ENCODE measurements at places on chromosomes 16 and 17. TPM values are rescaled to one million over a fixed set of nuclear protein-coding genes. Genes with fewer than 3 reads are reported as not detected.

TNK1 gene
- not detected for total RNA-seq

CCL13 gene
- total RNA-seq, result not detected

CSF3 gene
- not detected for total RNA-seq

HSD17B2 gene
- total RNA-seq, result not detected

SF3B3 gene
- 319 TPM for total RNA-seq

GRCh38 chr17:63792055-63792729 is 18.2 kb downstream of the DDX42 start:
- DNase-seq, result no peak
- H3K27ac ChIP-seq, result no peak overlapping the region
- no peaks in the 10 kb centered on the region for H3K27me3 ChIP-seq

DNA sequence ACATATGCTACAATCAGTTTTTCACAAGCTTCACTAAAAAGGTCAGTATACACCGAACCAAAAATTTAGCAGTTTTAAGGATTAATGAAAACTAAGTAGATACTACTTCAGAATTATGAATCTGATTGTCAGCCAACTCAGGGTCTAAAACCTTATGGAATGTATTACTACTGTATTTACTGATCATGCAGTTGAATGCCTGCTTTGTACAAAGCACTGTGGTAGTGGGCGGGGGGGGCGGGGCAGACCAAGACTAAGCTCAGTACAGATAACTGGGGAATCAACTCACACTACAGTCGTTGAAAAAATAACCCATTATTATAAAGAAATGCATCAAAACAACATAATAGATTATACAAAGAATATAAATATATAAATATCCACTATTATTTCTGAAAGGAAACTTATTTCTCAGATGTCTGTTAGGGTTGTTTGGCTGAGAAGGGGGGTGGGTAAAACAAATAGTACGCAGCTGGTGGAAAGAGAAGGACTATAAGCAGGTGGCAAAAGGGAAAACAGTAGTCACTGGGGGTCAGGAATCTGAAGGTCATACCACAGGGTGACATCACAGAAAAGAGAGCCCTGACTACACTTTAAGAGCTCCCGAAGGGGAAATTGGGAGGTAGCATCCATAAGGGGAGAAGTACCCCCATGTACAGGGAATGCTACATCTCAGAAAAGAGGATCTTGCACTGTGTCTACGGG is 109.4 kb upstream of the AXIN2 start:
- no peak for DNase-seq
- no peak overlapping the region for H3K4me3 ChIP-seq
- H3K27ac ChIP-seq, result no peak overlapping the region
- no peaks in the 10 kb centered on the region for H3K27me3 ChIP-seq

DNA sequence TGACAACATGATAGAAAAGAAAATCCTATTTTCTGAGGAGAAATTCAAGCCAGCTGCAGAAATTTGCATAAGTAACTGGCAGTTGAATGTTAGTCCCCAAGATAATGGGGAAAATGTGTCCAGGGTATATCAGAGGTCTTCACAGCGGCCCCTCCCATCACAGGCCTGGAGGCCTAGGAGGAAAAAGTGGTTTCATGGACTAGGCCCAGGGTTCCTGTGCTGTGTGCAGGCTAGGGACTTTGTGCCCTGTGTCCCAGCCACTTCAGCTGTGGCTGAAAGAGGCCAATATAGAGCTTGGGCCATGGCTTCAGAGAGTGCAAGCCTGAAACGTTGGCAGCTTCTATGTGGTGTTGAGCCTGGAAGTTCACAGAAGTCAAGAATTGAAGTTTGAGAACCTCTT is 35.6 kb downstream of the TMEM100 start:
- H3K4me1 ChIP-seq, result no peaks in the 10 kb centered on the region
- DNase-seq, result no peak
- no peak overlapping the region for H3K27ac ChIP-seq
- H3K27me3 ChIP-seq, result peaks cover 13% of the 10 kb centered on the region
- H3K36me3 ChIP-seq, result no peaks in the 10 kb centered on the region

DNA sequence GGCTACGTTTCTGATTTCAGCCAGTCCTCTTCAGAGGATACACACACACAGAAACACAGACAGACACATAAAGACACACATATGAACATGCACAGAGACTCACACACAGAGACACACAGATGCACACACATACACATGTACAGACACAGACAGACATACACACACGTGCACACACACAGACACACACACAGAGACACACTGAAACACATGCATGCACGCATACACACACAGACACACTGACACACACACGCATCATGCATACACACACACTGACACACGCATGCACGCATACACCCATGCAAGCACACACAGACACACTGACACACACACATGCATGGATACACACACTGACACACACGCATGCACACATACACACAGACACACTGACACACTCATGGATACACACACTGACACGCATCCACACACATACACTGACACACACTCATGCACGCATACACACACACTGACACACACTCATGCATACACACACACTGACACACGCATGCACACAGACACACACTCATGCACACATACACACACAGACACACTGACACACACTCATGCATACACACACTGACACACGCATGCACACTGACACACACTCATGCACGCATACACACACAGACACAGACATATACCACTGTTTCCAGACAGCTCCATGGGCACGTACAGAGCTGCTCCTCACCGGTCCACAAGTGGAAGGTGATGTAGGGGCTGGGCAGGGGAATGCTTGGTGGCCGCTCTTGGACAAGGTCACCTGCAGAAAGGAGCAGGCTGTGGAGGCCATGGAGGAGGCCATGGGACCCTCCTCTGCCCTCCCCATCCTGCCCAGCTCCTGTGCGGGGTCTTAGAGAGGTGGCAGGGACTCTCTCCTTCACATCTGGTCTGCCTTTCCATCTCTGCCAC is 30.1 kb upstream of the MFSD6L start:
- peak; percentile 75 for DNase-seq
- peaks cover 4% of the 10 kb centered on the region for H3K27me3 ChIP-seq
- peaks cover 1% of the 10 kb centered on the region for H3K36me3 ChIP-seq

DNA sequence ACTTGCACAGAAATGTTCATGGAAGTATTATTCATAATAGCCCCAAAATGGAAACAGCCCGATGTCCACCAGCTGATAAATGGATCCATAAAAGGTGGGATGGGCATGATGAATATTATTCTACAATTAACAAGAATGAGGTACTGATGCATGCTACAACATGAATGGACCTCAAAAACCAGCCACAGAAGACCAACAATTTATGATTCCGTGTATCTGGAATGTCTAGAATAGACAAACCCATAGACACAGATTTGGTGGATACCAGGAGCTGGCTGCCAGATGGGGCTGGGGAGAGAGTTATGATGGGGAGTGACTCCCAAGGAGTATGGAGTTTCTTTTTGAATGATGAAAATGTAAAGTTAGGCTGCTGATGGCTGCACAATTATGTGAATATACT is 10.8 kb upstream of the NAGLU start:
- no peak overlapping the region for H3K4me3 ChIP-seq
- no peaks in the 10 kb centered on the region for H3K36me3 ChIP-seq
- H3K4me1 ChIP-seq, result peaks cover 56% of the 10 kb centered on the region
- no peaks in the 10 kb centered on the region for H3K27me3 ChIP-seq
- peak overlapping the region; percentile 50 for H3K27ac ChIP-seq
- no peak for DNase-seq

GRCh38 chr17:73952082-73952479 is 251.4 kb upstream of the RPL38 start:
- H3K27me3 ChIP-seq, result peaks cover 16% of the 10 kb centered on the region
- H3K4me3 ChIP-seq, result no peak overlapping the region
- no peak for DNase-seq
- no peaks in the 10 kb centered on the region for H3K36me3 ChIP-seq

GRCh38 chr17:75241996-75242460 is 19.4 kb downstream of the GGA3 start:
- H3K27me3 ChIP-seq, result no peaks in the 10 kb centered on the region
- H3K4me3 ChIP-seq, result no peak overlapping the region
- no peak overlapping the region for H3K27ac ChIP-seq
- DNase-seq, result no peak
- peaks cover 2% of the 10 kb centered on the region for H3K4me1 ChIP-seq
- H3K36me3 ChIP-seq, result peaks cover 33% of the 10 kb centered on the region

DNA sequence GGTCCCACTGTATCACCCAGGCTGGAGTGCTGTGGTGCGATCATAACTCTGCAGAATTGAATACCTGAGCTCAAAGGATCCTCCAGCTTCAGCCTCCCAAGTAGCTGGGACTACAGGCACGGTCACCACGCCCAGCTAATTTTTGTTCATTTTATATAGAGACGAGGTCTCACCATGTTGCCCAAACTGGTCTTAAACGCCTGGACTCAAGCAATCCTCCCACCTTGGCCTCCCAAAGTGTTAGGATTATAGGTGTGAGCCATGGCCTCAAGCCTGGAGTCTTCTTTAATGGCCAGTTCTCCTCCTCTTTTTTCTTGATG is 484 bp downstream of the CD300LB start:
- no peak overlapping the region for H3K4me3 ChIP-seq
- peak; percentile 30 for DNase-seq
- H3K4me1 ChIP-seq, result no peaks in the 10 kb centered on the region
- H3K36me3 ChIP-seq, result no peaks in the 10 kb centered on the region

- H3K4me1 ChIP-seq, result peaks cover 4% of the 10 kb centered on the region
- peaks cover 42% of the 10 kb centered on the region for H3K27me3 ChIP-seq
- no peak overlapping the region for H3K4me3 ChIP-seq
- no peaks in the 10 kb centered on the region for H3K36me3 ChIP-seq
- DNase-seq, result no peak
These were observed 101.6 kb downstream of the AXIN2 start for GRCh38 chr17:65459677-65460347.

DNA sequence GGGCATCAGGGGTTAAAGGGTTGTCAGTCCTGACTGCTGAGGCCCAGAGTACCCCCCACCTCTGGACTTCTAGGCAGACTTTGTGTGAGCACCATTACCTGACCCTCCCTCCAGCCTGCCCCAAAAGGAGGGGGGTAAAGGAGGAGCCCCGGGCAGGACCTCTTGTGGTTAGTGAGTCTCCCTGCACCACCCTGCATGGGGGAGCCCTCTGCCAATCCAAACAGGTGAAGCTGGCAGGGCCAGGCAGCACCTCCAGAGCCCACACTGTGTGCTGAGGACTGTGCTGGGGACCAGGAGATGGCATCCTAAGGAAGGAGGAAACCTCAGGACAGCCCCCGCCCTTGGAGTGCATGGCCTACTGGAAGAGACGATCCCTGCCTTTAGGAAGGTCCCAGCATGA is 2.6 kb upstream of the KRT14 start:
- H3K27ac ChIP-seq, result no peak overlapping the region
- no peaks in the 10 kb centered on the region for H3K36me3 ChIP-seq
- H3K27me3 ChIP-seq, result peaks cover 12% of the 10 kb centered on the region
- H3K4me3 ChIP-seq, result no peak overlapping the region

GRCh38 chr17:64256913-64257807 is 5.9 kb downstream of the TEX2 start:
- H3K27ac ChIP-seq, result no peak overlapping the region
- no peaks in the 10 kb centered on the region for H3K27me3 ChIP-seq
- peaks cover 55% of the 10 kb centered on the region for H3K4me1 ChIP-seq
- no peak overlapping the region for H3K4me3 ChIP-seq

DNA sequence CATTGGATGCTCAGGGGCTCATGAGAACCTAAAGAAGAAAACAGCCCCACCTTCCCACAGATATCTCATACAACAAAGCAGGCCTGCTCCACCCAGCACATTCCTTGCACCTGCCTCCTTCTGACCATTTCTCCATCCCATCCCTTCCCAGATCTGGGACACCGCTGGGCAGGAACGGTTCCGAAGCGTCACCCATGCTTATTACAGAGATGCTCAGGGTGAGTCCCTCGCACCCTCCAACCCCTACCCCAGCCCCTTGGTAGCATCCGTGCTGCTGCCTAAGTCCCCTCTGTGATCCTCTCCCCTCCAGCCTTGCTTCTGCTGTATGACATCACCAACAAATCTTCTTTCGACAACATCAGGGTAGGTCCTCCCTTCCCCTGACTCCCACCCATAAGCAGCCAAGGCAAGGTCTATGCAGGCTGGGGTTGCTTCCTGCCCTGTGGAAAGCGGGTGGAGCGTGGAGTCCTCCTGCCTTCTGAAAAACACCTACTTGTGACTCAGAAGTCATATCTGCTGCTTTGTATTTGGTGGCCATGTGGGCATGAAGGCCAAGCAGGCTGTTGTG is 5.4 kb upstream of the NHERF1 start:
- no peak for DNase-seq
- H3K4me1 ChIP-seq, result peaks cover 47% of the 10 kb centered on the region
